ENCODE measurements at places on chromosomes 2 and 18.

GRCh38 chr2:187567126-187567525, 12.9 kb upstream of the TFPI start:
- no peak for DNase-seq

DNA sequence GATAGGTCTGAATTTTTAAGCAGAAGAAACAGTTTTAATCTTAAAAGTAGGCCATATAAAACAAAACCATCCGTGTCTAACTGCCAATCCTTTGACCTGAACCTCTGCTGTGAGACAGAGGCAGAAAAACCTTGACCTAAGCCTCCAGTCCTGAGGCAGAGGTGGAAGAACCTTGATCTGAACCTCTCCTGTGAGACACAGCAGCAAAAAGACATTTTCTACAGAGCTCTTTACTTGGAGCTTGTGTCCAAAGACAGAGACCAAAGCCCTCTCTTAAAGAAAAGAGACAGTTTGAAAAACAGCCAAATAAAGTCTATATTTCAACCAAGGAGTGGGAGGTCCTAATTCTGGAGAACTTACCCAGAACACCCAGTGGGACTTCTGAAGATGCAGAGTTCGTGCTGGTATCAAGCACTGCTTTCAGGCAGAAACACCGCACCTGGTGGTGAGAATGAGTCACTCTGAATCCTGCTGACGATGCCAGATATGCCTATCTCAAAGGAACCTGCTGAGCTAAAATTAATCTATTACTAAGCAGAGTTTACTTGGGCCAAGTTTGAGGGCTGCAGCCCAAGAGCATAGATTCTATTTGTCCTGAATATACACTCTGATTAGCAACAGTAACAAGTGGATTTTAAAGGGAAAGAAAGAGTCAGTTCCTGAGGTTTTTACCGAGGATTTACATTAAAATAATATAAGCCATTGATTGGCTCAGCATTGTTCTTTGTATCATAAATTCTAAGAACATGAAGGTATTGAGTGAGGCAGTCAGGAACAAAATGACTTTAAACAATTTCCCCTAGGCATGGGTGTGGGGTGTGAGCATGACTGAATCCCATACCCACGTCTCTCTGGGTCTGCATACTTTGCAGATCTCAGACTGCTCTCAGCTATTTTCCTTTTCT, 806.4 kb downstream of the TRIB2 start:
- DNase-seq: no peak

GRCh38 chr18:63007231-63007630, 291.9 kb downstream of the PHLPP1 start:
- DNase-seq: no peak

GRCh38 chr2:111946294-111947114, 48.1 kb downstream of the MERTK start:
- DNase-seq: no peak

- DNase-seq: no peak
These were observed 217.1 kb upstream of the SLC35G4 start for GRCh38 chr18:11392292-11392691.

Measured in CD4-positive, alpha-beta T cell treated with Interleukin-4 for 4 hours (primary cell).